MCF 10A (cell line): ENCODE measurements at places on chromosomes 4 and X. TPM values are rescaled to one million over a fixed set of nuclear protein-coding genes. Genes with fewer than 3 reads are reported as not detected.

Gene ELF4
- 19.5 and 23.6 TPM in 2 replicates for total RNA-seq

Gene NAP1L2
- total RNA-seq = not detected in 2 replicates

Gene GPR143
- 0.77 and 0.93 TPM in 2 replicates for total RNA-seq

Gene ENPP6
- not detected in 2 replicates for total RNA-seq

Gene DIPK2B
- total RNA-seq = not detected in 2 replicates

Gene FBXW7
- 35.8 and 40.2 TPM in 2 replicates for total RNA-seq

Gene S100P
- total RNA-seq = 55.6 and 97.6 TPM in 2 replicates

Gene SPOCK3
- total RNA-seq = not detected in 2 replicates

Gene GLRA2
- not detected in 2 replicates for total RNA-seq
